Fibroblast of skin of back (primary cell): ENCODE measurements at places on chromosomes 4 and X.

DNA sequence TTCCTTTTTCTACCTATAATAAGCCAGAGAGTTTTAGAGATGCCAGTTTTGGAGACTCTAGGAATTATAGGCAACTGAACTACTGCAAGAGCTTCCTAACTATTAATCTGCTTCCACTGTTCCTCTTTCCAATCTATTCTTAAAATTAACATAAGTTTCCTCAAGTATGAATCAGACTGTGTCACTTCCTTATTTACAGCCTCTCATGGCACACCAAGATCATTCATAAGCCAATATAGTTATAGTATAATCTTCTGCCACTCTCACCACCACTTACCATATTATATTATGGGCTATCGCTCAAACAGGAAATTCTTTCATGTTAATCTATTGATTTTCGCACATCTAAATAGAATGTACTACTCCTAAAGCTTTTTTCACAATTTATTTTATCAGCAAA, 383.5 kb downstream of the STPG2 start:
- DNase-seq: no peak

DNA sequence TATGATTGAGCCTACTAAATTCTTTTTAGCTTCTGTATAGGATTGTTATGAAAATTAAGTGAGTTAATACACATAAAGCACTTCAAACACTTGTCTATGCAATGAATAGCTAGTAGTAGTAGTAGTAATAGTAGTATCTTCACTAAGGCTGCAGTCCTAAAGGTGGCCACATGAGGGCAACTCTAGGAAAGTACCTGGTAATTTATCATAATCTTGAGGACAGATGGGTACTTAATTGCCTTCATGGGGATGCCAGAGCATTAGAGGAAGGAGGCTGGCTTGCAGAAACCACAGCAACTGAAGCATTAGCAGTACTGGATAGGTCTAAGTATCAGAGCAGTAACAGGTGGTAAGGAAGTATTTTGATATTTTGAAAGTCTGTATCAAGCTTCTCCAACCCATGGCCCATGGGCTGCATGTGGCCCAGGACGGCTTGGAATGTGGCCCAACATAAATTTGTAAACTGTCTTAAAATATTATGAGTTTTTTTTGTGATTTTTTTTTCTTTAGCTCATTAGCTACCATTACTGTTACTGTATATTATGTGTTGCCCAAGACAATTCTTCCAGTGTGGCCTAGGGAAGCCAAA, 17.3 kb downstream of the NIPAL1 start:
- peak; percentile 21 for DNase-seq

DNA sequence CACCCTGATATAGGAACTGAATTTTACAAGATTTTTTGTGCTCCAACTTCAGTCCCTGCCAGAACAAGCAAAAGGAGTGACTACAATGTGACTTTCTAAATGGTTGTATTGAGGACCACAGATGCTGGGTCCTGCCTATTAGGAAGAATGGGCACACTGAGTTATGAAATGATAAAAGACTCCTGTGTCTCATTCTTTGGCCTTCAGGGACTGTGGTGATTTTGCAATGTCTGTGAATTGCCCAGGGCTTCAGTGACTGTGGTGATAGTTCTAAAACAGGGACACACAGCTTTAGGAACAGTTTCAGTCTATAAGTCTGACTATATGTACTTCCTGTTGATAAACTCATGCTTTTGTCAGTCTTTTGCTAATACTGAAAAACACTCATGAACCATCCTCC, 210.2 kb downstream of the DMD start:
- DNase-seq: no peak

GRCh38 chr4:139668036-139668435, 2.4 kb downstream of the MGST2 start:
- no peak for DNase-seq

GRCh38 chr4:8922481-8922880, 50.8 kb upstream of the HMX1 start:
- DNase-seq: no peak

GRCh38 chr4:64814616-64815015, 405.4 kb upstream of the TECRL start:
- DNase-seq: no peak
